ENCODE measurements at places on chromosomes 6 and 20.

GRCh38 chr6:134724771-134725340 is 225.0 kb downstream of the ALDH8A1 start:
- DNase-seq: no peak

DNA sequence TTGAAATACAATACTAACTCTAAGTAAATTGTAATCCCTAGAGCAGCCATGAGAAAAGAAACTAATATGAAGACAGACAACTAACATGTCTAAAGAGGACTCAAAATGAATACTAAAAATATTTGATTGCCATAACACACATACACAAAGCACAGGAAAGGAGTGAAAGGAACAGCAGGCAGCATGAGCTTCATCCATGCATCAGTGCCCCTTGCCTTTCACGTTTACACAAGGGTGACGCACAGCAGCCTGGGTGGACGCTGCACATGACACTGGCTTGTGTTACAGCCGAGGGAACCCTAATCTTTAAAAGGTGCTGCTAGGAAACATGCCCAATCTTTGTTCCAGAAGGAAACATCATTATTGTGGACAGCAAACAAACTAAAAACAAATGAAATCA is 123.5 kb downstream of the MAN1A1 start:
- DNase-seq: no peak

- no peak for DNase-seq
Observed at GRCh38 chr6:62035952-62036351, 250.1 kb downstream of the KHDRBS2 start.

- DNase-seq: no peak
Observed at GRCh38 chr6:128899341-128900050, 16.6 kb downstream of the LAMA2 start.

DNA sequence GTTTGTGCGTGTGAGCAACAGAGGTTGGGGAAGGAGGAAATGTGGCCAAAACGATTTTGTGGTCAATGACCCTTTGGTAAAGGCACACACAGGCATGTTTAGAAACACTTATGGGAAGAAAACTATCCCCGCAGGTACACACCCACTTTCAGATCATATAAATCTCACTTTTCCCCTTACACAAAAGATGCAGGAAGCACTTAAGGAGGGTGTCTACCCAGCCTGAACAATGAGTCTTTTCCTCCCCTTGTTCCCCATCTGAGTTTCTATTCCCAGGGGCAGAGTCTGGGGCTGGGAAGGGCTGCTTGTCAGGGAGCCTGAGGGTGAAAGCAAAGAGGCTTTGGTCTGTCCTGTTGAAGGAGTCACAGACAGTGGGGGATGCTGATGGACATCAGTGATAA is 193.2 kb upstream of the SALL4 start:
- DNase-seq: no peak

DNA sequence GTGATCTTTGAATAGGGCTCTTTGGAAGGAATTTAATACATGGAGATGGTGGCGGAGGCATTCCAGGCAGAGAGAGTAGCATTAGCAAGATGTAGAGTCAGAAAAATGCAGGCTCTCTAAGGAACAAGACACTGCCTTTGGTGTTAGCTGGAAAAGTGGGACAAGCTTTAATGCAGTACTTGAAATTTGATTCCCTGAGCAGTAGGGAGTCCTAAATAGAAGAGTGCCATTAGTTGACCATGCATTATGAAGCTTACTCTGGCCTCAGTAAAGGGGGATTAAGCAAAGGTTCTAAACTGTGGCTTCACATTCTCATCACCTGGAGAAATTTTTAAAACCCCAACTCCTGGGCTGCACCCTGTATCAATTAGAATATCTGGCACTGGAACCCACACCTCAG is 494.8 kb upstream of the SOX4 start:
- DNase-seq: no peak

GRCh38 chr6:118316796-118317384 is 231.2 kb upstream of the PLN start:
- DNase-seq: no peak

DNA sequence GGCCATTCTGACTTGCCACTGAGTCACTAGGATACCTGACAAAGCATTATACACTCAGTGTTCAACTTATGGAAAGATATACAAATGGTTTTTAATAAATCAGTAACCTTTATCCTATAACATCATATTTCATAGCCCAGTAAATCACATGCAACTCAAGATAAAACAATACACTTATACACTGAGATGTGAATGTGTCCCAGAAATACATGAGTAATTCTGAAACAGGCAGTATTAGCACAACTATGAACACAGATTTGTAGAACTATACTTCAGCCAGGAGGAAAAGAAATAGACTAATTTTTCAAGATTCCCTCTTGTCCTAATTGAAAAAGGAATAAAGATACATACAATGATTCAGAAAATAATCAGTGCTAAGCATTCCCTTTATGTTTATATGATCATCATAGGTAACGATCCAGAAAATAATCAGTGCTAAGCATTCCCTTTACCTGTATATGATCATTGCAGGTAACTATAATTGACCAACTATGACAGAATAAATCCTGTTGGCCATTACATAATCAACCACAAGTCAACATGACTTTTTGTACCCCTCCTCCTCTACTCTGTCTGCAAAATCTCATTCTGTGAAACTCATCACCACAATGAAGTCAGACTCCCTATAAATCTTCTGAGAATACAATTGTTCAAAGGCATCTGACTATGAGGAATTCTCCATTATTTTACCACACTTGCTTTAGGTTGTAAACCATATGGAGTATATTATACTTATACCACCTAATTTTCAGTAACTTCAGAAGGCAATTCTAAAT is 30.3 kb downstream of the HACE1 start:
- no peak for DNase-seq

Measured in nucleus accumbens (tissue), 56 donors.